ELF-1 (cell line): ENCODE measurements at places on chromosomes 7 and 10.

DNA sequence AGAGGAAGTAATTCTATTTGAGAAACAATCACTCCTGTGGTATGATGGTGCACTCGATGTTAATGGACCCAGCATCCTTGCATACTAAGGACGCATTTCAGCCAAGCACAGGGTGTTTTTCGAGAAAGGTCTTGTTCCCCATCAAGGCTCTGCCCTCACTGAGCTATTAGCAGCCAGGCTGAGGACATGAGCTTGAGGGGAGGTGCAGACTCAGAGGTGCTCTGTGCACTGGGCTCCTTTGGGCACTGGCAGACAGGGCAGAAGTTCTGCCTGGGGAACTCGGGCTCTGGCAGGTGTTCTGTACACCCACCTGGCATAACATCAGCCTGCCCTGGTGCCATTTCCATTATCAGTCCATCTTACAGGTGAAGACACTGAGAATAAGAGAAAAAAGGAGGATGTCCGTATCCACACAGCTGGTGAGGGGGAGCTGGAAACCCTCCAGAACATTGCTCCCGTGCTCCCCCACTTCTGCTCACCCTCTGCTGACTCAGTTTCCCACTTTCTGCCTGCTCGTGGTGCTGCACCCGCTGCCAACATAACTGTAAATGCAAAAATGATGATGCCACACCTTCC, 92.7 kb upstream of the RET start:
- no peak for DNase-seq

DNA sequence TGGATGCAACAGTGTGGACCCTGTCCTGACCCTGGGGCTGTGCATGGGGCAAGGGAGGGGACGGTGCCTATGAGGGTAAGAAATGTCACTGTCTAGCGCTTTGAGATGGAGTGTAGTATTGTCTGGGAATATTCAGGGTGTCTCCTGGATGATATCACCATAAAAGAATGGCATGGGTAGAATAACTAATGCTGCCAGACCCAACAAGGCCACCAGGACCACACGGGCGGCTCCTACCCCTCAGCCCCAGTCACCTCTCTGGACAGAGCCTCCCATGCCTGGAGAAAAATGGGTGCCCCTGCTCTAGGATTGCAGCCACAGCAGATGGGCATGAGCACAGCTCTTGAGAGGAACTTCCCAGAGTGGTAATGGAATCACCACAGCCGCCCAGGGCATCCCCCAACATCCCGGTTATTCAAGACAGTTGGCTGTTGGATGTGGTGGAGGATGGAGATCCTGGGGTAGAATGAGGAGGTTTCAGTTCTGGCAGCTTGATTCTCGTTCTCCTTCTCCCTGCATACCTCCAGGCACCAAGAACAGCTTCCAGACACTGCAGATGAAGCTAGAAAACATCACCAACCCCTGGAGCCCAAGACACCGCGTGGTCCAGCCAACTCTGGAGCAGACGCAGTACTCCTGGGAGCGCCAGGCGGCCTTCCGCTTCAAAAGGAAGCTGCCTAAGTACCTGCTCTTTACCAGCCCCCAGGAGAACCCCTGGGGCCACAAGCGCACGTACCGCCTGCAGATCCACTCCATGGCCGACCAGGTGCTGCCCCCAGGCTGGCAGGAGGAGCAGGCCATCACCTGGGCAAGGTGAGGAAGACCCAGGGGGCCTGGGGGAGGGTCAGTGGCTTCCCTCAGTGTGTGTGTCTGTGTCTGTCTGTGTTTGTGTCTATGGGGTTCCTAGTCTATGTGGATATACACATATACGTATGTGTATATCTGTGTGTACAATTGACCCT, 6.2 kb downstream of the AOC1 start:
- DNase-seq, result peak; percentile 1

DNA sequence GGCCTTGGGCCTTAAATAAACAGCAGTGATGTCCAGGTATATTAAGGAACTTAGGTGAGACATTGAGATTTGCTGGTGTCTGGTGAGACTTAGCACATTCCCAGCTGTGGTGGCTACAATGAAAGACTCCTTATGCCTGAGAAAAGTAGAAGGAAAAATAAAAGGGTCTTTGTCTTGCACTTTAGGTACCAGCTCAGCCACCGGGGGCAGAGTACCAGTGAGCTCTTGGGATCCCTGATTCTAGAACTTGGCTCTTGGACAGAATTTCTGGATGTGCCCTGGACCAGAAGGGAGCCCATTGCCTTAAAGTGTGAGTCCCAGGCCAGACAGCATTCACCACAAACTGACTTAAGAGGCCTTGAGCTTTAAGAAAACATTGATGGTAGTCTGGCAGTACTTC, 1038.7 kb downstream of the SORCS3 start:
- DNase-seq, result no peak

DNA sequence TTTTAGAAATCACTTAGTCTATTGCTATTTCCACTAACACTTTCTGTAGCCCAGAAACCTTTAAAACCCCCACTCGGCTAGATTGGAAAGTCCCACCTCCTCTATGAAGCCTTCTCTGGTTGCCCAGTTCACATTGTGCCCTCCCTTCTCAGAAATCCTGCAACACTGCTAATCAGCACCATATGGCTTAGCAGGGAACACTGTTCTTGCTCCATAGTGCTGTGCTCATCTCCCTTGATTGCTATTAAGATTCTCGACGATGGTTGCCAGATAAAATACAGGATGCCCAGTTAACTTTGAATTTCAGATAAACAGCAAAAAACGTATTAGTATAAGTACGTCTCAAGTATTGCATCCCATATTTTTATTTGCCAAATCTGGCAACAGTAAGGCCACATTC, 40.1 kb upstream of the XPNPEP1 start:
- DNase-seq, result no peak

- no peak for DNase-seq
Observed at GRCh38 chr7:90178679-90179278, 24.5 kb downstream of the STEAP1 start.

DNA sequence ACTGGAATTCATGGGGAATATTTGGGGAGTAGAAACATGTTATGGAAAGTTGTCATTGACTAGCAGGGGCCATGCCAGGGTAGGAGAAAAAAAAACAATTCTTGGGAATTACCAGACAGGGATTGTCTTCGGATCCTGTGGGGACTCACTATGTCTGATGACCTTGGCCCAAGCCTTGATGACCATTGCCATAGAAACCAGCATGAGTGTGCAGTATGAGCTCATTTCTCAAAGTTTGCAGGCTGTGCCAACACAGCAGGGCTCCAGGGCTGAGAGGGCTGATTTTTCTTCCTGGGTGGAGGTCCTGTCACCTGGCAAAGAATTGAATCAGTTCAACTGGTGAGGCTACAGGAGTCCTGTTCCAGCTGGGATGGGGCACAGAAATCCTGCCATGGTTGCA, 198.3 kb downstream of the ADRA2A start:
- no peak for DNase-seq

DNA sequence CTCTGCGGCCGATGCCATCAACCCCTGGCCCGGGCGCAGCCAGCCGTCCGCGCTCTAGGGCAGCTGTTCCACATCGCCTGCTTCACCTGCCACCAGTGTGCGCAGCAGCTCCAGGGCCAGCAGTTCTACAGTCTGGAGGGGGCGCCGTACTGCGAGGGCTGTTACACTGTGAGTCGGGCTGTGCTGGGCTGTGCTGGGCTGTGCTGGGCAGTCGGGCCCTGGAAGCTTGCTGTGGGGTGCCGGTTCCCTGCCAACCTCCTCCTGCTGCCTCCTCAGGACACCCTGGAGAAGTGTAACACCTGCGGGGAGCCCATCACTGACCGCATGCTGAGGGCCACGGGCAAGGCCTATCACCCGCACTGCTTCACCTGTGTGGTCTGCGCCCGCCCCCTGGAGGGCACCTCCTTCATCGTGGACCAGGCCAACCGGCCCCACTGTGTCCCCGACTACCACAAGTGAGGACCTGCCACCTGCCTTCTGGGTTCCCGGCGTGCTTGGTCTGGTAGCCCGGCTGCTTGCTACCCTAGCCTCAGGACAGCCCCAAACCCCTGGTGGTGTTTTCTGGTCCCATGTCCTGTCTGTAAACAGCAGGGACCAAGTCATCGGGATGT, 7.5 kb downstream of the ZYX start:
- no peak for DNase-seq

DNA sequence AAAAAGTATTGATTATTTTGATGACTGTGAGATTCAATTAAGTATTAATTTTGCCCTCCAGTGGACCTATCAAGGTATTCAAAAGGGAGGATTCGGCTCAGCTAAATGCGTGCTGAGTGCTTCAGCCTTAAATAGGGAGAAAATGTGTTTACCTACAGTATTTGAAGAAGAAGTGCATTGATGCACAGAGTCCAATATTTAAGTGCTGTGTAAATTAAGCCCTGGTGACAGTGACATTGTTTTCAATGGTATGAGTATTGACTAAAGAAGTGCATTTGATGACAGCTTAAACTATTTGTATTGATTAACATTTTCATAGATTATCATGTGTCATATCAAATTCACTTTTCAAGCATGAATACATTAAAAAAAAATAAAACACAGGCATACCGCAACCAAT, 106.6 kb downstream of the POU6F2 start:
- no peak for DNase-seq

DNA sequence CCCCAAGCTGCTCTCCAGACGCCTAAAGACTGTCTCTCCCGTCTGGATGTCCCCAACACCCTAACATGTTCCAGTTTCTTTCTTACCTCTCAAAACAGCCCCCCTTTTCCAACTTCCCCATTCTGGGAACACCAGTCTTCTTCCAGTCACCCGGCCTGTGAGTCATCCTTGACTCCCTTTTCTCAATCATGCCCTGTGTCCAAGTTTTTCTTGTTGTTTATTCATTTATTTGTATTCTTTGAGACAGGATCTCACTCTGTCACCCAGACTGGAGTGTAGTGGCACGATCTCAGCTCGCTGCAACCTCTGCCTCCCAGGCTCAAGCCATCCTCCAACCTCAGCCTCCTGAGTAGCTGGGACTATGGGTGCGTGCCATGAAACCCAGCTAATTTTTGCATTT, 15.6 kb downstream of the SNX10 start:
- DNase-seq, result no peak

DNA sequence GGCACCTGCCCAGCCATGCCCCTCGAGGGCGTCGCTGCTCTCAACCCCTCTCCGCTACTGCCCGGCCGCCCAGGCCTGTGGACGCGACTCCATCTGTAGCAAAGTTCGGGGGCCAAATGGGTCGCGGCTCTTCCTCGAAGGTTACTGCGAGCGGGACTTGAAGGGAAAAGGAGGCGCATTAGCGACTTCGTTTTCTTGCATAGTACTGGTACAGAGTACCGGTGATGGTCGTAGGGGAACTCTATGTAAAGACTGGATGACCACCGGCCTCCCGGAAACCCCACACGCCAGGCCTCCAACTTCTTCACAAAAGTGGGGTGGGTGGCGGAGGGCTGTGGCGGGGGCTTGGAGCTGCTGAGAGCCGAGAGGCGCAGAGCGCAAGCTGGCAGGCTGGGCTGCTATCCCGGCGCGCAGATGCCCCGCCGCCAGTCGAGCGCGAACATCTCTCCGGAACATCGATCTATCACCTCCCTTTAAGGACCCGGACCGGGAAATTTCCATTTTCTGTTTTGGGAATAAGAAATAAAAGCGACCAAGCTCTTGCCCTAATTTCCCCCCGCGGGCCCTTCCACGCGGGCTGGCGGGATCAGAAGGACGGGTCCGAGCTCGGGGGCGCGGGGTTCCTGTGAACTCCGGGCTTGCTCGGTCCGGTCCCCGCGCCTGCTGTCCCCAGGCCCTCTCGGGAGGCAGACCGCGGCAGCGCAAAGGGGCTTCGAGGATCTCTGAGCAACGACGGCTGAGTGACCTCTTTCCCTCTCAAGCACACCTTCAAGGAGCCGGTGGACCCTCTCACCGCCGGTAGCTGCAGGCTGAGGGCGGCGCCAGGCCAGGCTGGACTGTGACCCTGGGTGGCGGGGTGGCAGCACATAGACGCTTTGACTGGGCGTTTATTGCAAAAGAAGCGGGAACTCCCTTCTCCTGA, 12.2 kb upstream of the FEZF1 start:
- peak; percentile 59 for DNase-seq

DNA sequence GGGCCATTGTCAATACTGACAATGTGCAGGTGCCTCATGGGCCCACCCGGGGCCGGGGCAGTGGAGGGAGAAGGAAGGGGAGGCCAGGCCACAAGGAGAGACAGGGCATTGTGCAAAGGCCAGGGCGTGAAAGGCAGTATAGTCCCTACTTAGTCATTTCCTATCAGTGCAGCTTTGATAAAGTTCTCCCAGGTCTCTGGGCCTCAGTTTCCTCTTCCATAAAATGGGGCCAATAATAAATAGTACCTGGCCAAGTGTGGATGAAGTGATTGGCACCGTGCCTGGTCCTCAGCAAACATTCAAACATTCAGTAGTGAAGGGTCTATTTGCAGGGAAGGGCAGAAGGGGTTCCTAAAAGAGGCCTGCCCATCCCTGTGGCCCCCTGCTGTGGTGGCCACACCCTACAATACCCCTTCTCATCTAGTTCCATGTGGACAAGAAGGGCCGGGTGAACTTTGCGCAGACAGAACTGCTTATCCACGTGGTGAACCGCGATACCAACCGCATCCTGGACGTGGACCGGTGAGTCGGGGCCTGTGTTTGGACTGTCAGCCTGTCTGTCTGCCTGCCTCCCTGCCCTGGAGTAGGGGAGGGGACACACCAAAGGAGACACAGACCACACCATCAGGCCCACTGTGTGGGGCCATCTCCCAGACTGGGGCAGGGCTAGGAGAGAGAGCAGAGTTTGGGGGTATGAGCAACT, 36.9 kb upstream of the VSIR start:
- DNase-seq, result no peak

DNA sequence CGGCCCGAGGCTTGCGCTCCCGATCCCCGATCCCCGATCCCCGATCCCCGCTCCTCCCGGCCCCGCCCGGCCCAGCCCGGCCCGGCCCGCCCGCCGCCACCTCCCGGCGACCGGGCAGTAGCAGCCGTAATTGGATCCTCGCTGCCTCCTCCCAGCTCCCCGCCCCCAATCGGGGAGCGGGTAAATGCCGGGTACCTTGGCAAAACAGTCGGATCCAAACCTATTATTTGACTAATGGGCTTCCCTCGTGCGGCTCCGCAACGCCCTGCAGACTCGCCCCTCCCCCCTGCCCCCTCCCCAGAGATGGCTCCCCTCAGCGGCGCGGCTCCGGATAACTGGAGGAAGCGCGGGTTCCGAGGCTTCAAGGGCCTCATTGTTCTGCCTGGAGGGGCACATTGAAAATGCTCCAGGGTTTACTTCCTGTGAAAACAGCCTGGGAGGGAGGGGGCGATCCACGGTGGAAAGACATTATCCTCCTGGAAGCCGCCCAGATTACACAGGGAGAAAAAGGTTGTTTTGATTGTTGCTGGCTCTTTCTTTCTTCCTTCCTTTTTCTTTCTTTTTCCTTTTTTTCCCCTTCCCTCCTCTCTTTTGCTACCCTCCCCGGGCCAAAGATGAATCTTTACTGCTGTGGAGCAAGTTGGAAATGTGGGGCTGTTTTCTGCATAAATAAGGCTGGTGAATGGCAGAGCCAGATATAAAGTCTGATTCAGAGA, 94.7 kb upstream of the ZMIZ1 start:
- peak; percentile 81 for DNase-seq

GRCh38 chr7:107860981-107861652, 29.9 kb upstream of the DLD start:
- DNase-seq, result no peak
